Sigmoid colon (tissue), 7 donors: ENCODE measurements at places on chromosomes 2 and 18. TPM values are rescaled to one million over a fixed set of nuclear protein-coding genes. Genes with fewer than 3 reads are reported as not detected.

Gene NTSR2
- total RNA-seq = not detected

Gene CCBE1
- 52.7 TPM for total RNA-seq

Gene CLHC1
- total RNA-seq = 4.9 TPM

GRCh38 chr2:96821113-96821675 is 5.1 kb downstream of the CNNM3 start:
- no peak for DNase-seq

GRCh38 chr2:64359892-64360657 is 93.9 kb upstream of the LGALSL start:
- DNase-seq = peak; percentile 90

DNA sequence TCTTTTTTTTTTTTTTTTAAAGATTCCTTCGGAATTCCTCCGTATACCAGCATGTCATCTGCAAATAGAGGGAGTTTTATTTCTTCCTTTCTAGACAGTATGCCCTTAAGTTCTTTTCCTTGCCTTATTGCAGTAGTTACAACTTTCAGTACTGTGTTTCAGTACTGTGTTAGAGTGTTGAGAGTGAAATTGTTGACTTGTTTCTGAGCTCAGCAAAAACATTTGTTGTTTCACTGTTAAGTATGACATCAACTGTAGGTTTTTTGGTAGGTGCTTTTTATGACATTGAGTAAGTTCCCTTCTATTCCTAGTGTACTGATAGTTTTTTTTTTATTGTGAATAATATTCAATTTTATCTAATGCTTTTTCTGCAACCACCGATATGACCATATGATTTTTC is 43.9 kb downstream of the ACVR2A start:
- DNase-seq = no peak

GRCh38 chr2:14550658-14551057 is 81.9 kb upstream of the LRATD1 start:
- DNase-seq = no peak

DNA sequence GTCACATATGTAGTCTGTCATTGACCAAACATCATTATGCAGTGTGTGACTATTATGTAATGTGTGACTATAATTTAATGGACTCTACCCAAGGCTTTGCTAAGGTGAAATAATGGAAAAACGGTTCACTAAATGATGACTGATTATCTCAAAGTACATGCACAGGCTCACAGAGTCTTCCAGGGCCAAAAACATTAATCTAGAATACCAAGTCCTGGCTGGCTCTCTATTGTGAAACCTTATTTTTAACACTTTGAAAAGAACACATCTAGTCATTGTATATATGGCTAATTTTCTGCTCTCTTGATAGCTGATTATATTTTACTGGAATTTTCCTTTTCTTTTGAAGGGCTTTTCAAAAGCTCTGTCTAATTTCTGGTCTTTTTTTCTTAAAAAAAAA is 102.9 kb upstream of the THUMPD2 start:
- DNase-seq = no peak
